ENCODE measurements at places on chromosomes 6 and 20.

- no peak for DNase-seq
These were observed 52.9 kb downstream of the TRMT11 start for GRCh38 chr6:126039284-126039683.

DNA sequence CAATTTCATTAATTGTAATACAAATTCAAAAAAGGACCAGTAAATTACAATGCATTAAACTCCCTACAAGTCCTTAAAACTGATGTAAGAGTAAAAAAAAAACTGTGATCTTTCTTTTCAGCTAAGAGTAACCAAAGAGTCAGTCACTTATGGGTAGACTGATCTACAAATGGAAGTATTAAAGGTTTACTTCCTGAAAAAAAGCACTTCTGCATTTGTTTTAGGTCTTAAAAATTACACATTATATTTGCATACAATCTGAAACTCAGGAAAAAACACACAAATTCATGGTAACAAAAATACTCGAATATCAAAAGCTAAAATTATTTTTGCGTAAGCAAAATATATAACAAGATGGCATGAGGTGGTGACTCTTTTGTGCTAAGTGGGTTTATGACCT is 23.5 kb downstream of the USP49 start:
- no peak for DNase-seq

- DNase-seq = no peak
These were observed 86.5 kb downstream of the TMEM200A start for GRCh38 chr6:130452336-130452735.

- DNase-seq = no peak
These were observed 16.2 kb upstream of the SLC22A16 start for GRCh38 chr6:110492584-110492983.

GRCh38 chr20:62096421-62097380 is 25.6 kb upstream of the LSM14B start:
- no peak for DNase-seq

DNA sequence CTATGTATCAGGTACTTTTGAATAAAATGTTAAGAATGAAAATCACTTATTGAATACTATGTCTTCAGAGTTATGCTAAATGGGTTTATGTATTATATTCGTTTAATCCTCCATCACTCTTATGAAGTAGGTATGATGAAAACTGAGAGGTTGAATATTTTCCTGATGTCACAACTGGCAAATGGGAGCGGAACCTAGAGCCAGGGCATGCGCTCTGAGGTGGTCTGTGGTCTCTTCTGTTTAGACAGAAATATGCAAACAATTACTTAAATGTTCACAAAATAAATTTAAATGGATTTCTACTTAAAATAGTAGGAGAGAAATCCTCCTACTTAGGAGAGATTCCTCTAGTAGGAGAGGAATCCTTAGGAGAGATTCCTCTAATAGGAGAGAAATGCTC is 21.3 kb upstream of the UTRN start:
- DNase-seq = no peak

DNA sequence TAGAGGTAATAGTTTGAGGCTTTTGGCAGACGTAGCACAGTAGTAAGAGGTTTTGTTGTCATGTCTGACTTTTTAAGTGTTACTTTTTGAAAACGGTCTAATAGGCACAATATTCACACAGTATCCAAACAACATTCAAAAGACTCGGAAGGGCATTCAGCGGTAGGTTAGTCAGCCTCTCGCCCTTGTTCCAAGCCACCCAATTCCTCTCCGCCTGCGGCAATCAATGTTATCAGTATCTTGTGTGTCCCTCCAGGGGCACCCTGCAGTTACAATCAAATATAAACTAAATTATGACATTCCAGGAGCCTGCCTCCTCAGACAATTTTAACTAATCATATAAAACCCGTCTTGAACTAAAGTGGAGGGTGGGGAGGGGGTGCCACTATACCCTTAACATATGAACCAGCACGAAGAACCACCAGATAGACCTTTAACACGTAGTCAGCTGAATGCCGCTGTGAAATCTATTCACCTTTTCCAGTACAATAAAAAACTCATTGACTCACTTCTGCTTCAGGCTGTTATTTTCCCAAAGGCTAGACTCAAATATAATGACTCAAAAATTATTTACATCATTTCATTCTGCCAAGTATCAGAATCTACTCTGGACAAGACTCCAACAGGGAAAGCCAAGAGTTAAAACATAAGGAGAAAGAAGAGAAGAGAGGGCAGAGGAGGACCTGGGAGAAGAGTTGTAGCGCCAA is 1.6 kb downstream of the TENT5A start:
- no peak for DNase-seq

GRCh38 chr6:164554700-164555476 is 754.5 kb downstream of the C6orf118 start:
- no peak for DNase-seq

DNA sequence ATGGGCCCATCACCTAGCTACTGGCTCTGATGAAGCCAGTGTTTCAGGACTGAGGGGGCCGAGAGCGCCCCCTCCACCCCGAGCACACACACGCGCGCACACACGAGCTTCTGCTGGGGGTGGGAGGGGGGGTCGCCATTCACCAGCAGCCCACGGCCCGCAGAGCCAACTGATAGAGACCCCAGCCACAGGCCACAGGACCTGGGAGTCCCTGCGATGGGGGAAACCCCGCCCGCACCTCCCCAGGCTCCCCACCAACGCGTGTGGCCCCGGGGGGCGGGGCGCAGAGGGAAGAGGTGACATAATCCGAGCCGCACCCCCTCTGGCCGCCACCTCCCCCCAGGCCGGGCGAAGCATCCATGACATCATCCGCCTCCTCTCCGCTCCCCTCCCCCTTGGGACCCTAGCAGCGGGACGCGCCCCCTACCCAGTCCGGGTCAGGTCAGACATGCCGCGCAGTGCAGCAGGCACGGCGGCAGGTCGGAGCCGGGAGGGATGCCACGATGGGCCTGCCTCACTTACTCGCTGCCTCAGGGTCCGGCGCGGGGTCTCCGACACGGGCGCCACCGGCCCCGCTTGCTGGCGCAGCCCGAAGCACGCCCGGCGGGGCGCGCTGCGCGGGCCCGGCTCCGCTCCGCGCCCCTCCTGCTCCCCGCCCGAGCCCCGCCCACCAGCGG is at the start of gene LZTS3:
Gene LZTS3, minus strand, starts transcription at position 617 of the 677 bp plus-strand sequence. CDS start 6,386 bp downstream, outside the sequence.
- no peak for DNase-seq

GRCh38 chr6:45052325-45052724 is 275.8 kb upstream of the RUNX2 start:
- no peak for DNase-seq

DNA sequence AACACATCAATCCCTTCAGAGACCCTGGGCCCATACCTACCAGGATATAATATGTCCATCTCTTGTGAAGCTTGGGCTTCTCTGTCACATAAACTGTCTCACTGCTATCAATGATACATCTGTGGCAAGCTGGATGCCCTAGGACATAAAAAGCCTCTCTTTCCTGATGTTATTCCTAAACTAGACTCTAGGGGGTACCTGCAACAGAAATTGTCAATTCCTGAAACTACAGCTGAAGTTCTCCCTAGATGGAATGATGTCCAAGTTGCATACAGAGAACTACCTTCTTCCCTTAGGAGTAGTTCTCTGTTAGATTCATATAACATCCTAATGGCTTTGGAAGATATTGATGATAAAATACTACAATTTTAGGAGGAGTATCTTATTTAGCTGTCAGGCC is 35.8 kb downstream of the TBX18 start:
- no peak for DNase-seq
